ENCODE measurements at places on chromosomes 4 and X. TPM values are rescaled to one million over a fixed set of nuclear protein-coding genes. Genes with fewer than 3 reads are reported as not detected.

- no peaks in the 10 kb centered on the region for H3K27me3 ChIP-seq
- no peaks in the 10 kb centered on the region for H3K4me1 ChIP-seq
- no peak overlapping the region for H3K4me3 ChIP-seq
- H3K36me3 ChIP-seq = no peaks in the 10 kb centered on the region
- H3K27ac ChIP-seq = no peak overlapping the region
Measured at GRCh38 chrX:130563476-130563875, 161.7 kb downstream of the RBMX2 start.

DNA sequence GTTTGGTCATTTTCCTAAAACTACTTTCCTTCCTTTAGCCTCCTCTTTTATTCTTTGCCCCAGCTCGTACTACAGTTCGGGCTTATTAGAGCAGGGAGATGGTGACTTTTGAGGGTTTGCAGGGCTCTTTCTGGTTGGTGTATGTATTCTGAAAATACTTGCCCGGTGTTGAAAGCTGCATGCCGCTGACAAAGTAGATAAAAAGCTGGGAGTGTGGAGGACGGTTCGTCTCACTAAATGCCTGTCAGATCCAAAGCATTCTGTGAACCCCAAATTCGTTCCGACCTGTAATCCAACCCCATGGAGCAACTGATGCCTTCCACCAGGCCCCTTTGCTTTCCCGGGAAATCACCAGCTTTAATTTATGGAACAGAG, 19.2 kb downstream of the TRIM2 start:
- no peak overlapping the region for H3K4me3 ChIP-seq
- no peak overlapping the region for H3K27ac ChIP-seq
- peaks cover 18% of the 10 kb centered on the region for H3K4me1 ChIP-seq
- H3K36me3 ChIP-seq = no peaks in the 10 kb centered on the region
- no peak for DNase-seq

CCDC149 gene
- 0.87 TPM for total RNA-seq

BEX5 gene
- total RNA-seq = 10.2 TPM

MSN gene
- 361 TPM for total RNA-seq

Data from Karpas-422 (cell line).